ENCODE measurements at places on chromosomes 16 and 17. TPM values are rescaled to one million over a fixed set of nuclear protein-coding genes. Genes with fewer than 3 reads are reported as not detected.

The SMIM22 gene
- not detected for total RNA-seq

The PRSS33 gene
- total RNA-seq, result not detected

The ZNF385C gene
- total RNA-seq, result 0.07 TPM

The MAPK8IP3 gene
- total RNA-seq, result 66.0 TPM

The TEKT1 gene
- total RNA-seq, result not detected

The EPOP gene
- total RNA-seq, result 2.8 TPM

The CCDC78 gene
- total RNA-seq, result 2.5 TPM

The HOXB8 gene
- total RNA-seq, result not detected

The CTRB1 gene
- total RNA-seq, result not detected

The HOXB2 gene
- 0.72 TPM for total RNA-seq

The ASPHD1 gene
- total RNA-seq, result 2.9 TPM

The RNF166 gene
- total RNA-seq, result 12.8 TPM

The ABHD15 gene
- total RNA-seq, result 11.7 TPM

The NACA2 gene
- not detected for total RNA-seq

The TP53TG3C gene
- not detected for total RNA-seq

The GDPD3 gene
- 3.2 TPM for total RNA-seq

The RASD1 gene
- 0.42 TPM for total RNA-seq

The LITAFD gene
- total RNA-seq, result not detected

The ALOX15B gene
- not detected for total RNA-seq

The SLC5A2 gene
- not detected for total RNA-seq

The PSMC5 gene
- 92.3 TPM for total RNA-seq

The LGALS9B gene
- not detected for total RNA-seq

The SEPTIN12 gene
- not detected for total RNA-seq

The SMCR8 gene
- 15.7 TPM for total RNA-seq

The TPPP3 gene
- 2.7 TPM for total RNA-seq

The CNGB1 gene
- total RNA-seq, result not detected

The PARD6A gene
- 2.5 TPM for total RNA-seq

The LIG3 gene
- 40.4 TPM for total RNA-seq

The GRB7 gene
- 0.46 TPM for total RNA-seq

The NCOR1 gene
- total RNA-seq, result 115 TPM

The GJC1 gene
- total RNA-seq, result 26.8 TPM

The KCNH6 gene
- total RNA-seq, result not detected

The C16orf74 gene
- 0.82 TPM for total RNA-seq

The UMOD gene
- not detected for total RNA-seq

The MRPL27 gene
- 61.4 TPM for total RNA-seq

The ZFHX3 gene
- 86.8 TPM for total RNA-seq

The MT3 gene
- 0.77 TPM for total RNA-seq

The SLC5A11 gene
- total RNA-seq, result not detected
